ENCODE measurements at places on chromosomes 6 and 20. TPM values are rescaled to one million over a fixed set of nuclear protein-coding genes. Genes with fewer than 3 reads are reported as not detected.

- DNase-seq: peak; percentile 27
These were observed 8.7 kb downstream of the CCDC170 start for GRCh38 chr6:151502499-151502898.

GRCh38 chr6:117237561-117237960, 27.8 kb upstream of the VGLL2 start:
- DNase-seq: no peak

The GFOD1 gene
- polyA plus RNA-seq: 2.1 TPM

The OR2J3 gene
- polyA plus RNA-seq: not detected

DNA sequence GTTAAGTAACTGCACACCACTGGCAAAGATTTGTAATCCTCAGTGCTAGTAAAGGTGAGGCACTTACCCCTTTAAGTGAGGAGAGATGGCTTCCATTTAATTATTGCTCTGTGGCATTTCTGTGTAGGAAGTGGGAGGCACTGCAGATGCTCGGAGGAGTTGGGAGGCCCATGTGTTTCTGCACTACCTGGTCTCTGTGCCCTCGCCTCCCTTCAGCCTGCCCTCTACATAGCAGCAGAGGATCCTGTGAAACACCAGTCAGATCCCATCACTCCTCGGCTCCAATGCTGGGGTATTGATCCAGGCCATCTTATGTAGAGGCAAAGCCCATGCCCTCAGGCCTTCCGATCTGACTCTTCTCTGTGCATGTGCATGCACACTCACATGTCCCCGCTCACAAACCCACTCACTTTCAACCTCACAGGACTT, 67.0 kb downstream of the SLX4IP start:
- no peak for DNase-seq

DNA sequence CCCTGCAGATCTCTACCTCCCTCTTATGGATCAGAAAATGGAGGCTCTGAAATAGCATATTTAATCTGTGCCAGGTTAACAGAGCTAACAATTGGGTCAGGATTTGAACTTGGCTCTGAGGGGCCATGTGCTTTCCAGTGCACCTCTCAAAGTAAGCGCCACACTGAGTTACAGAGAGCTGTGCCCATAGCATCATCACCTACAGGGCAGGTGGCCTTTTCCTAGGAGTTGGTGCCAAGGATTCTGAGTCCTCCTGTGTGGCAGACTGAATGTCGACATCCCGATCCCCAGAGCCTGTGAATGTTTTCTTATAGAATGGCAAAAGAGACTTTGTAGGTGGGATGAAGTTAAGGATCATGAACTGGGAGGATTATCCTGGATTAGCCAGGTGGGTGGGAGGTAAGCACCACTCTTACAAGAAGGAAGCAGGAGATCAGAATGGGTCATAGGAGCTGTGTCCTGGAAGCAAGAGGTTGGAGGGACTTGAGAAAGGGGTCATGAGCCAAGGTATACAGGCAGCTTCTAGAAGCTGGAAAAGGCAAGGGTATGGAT, 68.0 kb upstream of the TBC1D7 start:
- DNase-seq: no peak

DNA sequence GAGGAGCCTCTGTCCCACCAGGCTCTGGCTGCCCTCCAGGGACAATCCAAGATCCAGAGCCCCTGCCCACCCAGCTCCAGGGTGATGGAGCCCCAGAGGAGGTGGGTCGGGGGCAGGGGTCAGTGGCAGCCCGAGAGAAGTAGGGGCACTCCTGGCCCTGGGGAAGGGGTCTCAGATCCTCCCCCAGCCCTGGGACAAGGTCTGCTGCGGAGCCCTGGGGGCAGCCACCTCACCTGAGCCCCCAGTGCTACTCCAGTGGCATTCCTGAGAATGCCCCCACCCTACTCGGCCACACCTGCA, 2.7 kb upstream of the LAMA5 start:
- DNase-seq: no peak

DNA sequence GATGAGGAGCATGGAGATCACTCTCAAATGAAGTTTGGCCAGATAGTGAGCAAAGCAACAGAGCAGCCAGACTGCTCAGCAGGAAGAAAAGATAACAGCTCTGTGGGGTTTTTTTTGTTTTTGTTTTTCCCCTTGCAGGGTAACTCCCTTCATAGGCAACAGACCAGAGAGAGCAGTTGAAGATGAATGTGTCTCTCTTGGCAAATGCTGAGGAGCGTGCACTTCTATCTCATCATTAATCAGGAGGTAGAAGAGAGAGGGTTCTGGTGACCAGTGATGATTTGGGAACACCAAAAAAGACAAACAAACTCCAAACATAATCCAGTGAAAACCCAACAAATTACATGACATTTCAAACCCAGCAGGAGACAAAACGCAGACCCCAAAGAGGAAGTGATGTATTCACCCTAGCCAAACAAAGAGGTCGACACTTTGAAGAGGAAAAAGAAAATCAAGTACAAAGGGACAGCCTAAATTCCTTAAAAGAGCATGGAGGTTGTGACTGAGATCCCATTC, 66.2 kb upstream of the RREB1 start:
- no peak for DNase-seq

DNA sequence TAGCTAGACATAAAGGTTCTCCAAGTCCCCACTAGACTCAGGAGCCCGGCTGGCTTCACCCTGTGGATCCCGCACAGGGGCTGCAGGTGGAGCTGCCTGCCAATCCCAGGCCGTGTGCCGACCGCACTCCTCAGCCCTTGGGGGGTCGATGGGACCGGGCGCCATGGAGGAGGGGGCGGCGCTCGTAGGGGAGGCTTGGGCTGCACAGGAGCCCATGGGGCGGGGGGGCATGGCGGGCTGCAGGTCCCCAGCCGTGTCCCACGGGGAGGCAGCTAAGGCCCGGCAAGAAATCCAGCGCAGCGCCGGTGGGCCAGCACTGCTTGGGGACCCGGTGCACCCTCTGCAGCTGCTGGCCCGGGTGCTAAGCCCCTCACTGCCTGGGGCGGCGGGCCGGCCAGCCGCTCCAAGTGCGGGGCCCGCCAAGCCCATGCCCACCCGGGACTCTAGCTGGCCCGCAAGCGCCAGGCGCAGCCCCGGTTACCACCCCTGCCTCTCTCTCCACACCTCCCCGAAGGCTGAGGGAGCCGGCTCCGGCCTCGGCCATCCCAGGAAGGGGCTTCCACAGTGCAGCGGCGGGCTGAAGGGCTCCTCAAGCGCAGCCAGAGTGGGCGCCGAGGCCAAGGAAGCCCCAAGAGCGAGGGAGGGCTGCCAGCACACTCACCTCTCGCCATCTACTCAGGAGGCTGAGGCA, 26.5 kb upstream of the ID1 start:
- DNase-seq: no peak

DNA sequence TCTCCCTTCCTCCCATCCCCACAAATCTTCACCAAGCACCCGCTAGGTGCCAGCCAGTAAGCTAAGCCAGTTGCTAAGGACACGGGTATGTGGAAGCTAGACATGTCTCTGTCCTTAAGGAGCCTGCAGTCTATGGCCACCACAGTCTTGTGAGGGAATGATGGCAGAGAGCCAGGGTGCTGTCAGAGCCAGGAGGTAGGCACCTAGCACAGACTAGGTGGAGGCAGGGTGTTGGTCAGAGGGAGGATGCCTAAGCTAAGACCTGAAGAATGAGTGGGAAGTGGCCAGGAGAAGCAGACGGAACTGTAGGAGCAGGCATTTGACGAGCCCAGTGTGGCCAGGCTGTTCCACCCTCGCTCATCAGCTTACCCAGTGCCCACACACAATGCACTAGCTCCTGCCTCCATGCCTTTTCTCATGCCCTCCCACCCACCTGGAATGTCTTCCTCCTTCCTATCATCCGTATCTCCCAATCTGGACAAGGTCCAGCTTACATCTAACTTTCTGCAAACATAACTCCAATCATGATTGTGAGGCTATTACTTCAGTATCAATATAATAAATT, 125.6 kb downstream of the FOXC1 start:
- DNase-seq: no peak

The RNGTT gene
- polyA plus RNA-seq: 11.3 TPM

- DNase-seq: peak; percentile 58
These were observed 195.8 kb upstream of the ZNF184 start for GRCh38 chr6:27668442-27669294.

The EYA2 gene
- 5.6 TPM for polyA plus RNA-seq

- DNase-seq: no peak
These were observed 12.2 kb downstream of the TTLL2 start for GRCh38 chr6:167336844-167337630.

The TFAP2A gene
- polyA plus RNA-seq: 0.37 TPM

The KHDC1L gene
- polyA plus RNA-seq: 0.43 TPM

GRCh38 chr20:48437146-48437545, 390.7 kb downstream of the PREX1 start:
- no peak for DNase-seq

DNA sequence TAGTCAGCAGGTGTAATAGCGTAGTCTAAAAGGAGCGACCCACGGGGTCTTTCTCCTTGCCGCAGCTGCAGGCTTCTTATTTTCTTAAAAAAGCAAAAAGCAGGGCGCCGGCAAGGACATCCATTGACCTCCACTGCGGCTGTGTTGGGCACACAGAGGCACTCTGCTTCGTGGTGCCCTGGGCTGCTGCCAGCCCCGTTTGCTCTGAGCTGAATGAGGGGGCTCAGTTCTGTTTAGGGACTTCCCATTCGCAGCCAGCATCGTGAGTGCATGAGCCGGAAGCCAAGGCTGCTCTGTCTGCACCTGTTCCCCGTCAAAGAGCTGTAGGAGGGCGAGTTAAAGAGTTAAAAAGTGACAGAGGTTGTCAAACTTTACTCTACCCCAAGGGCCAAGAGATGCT, 1.7 kb upstream of the SLC22A2 start:
- no peak for DNase-seq

GRCh38 chr6:11413117-11413687, 124.3 kb upstream of the TMEM170B start:
- DNase-seq: no peak

GRCh38 chr20:32040142-32040953, 11.7 kb upstream of the HCK start:
- peak; percentile 61 for DNase-seq

The TMEM200A gene
- polyA plus RNA-seq: 14.8 TPM

- DNase-seq: peak; percentile 38
These were observed 1.2 kb downstream of the DCBLD1 start for GRCh38 chr6:117483645-117484016.

GRCh38 chr6:13355043-13355945, 27.0 kb upstream of the TBC1D7 start:
- DNase-seq: peak; percentile 52

The CD109 gene
- 9.8 TPM for polyA plus RNA-seq

- peak; percentile 76 for DNase-seq
These were observed 143.6 kb downstream of the DST start for GRCh38 chr6:56499095-56499494.

The CCN6 gene
- polyA plus RNA-seq: 0.11 TPM
